NCI-H2171 (cell line): ENCODE measurements at places on chromosomes 2 and 18.

- DNase-seq, result no peak
These were observed 99.0 kb upstream of the LTBP1 start for GRCh38 chr2:32847734-32848133.

GRCh38 chr18:23573626-23574431 is 12.5 kb downstream of the NPC1 start:
- no peak for DNase-seq

- no peak for DNase-seq
These were observed 160.9 kb upstream of the COL3A1 start for GRCh38 chr2:188813315-188813714.

DNA sequence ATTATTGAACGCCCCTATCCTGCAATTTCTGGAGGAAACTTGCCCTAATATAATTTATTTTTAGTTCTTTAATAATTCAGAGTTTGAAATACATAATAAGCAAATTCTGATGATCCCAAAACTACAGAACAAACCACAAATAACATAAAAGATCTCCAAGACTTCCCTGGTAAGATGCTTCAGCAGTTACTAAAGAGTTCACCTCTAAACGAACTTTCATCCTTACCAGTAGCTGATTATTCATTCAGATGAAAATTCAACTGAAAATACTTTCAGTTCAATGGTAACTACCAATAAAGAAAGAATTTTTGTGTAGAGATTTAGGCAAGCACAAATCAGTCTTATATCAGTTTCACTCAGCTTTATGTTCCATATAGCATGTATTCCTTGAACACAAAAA is 130.1 kb upstream of the MAPRE2 start:
- no peak for DNase-seq

- no peak for DNase-seq
These were observed 125.1 kb downstream of the CPS1 start for GRCh38 chr2:210681491-210681890.

DNA sequence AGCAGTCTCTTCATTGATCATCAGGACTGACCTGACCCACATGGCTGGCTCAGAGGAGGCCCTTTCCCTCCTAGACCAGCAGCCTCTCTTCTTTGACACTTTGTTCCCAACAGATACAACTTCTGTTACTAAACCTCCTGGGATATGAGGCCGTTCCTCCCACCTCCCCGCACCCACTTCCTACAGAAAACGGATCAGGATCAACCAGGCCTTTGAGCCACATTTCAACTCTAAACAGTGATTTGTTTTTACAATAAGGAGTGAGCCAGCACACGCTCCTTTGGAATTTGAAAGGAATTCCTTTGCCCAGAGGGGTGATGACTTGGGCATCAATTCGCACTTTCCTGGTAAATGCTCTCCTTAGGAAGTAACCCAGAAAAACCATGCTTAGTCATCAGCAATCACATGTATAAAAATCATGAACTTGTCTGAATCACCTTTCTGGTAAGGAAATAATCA is 180.4 kb downstream of the FAM124B start:
- DNase-seq, result no peak
